ENCODE measurements at places on chromosomes 6 and 20. TPM values are rescaled to one million over a fixed set of nuclear protein-coding genes. Genes with fewer than 3 reads are reported as not detected.

GRCh38 chr20:13046409-13046808, 37.6 kb downstream of the SPTLC3 start:
- no peak for DNase-seq

- DNase-seq: no peak
These were observed 107.6 kb upstream of the CEP85L start for GRCh38 chr6:118758946-118759345.

DNA sequence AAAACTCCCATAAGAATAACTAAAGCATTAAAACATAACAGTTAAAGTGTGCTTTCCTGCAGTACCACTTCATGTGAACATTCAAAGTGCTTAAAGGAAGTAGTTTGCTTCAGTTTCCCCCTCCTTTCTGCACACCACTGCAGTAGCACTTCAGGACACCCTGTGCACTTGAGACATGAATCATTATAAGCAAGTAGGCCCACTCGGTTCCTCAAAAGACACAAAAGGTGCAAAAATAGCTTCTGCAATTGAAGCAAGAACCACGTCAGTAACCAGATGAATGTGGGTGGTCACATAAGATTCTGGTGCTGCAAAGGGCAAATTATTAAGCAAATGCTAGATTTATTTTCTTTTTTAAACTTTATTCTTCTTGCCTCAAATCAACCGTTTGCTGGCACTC, 160.6 kb downstream of the HIVEP2 start:
- no peak for DNase-seq

The PM20D2 gene
- total RNA-seq: 15.3 TPM

The STX11 gene
- total RNA-seq: 19.7 TPM

The MDC1 gene
- total RNA-seq: 88.3 TPM

The KCNQ2 gene
- not detected for total RNA-seq

DNA sequence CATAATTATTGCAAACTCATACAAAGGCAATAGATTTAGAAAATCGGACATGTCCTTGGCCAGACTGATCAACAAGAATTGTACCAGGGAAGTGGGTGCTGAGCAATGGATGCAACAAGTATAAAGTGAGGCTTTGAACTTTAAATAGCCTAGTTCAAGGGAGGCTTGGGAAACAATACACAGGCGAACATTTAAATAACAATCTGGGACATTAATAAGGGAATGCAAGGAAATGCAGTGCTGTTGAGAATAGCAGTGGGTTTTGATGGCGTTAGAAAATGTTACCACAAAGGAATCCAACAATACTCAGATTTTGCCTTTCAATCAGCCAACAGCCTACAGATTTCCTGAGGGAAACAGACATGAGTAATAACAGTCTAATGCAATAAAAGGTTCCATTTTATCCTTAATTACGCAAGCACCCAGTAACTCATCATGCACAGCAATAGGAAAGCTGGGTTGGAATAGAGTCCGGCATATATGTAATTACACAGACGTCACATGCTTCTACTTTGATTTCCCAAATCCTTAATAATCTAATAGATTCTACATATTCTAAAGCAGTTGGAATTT, 134.6 kb downstream of the PHACTR1 start:
- DNase-seq: no peak

GRCh38 chr6:30875244-30876038, 8.9 kb upstream of the DDR1 start:
- DNase-seq: no peak

DNA sequence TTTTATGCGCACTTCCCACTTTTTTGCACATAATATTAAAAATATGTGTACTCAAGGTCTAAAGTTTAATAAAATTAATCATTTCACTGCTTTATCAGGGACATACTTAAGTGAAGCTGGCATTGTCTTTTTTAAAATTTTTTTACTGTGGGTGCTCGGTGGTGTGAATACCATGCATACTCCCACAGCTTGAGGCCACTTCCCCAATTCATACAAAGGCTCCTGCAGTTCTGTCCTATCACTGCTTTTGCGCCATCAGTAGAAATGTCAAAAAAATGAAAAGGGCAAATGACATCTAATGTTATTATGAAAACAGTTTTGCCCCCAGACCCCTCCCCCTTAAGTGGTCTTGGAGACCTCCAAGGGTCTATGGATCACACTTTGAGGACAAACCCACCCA, 464.1 kb upstream of the ARID1B start:
- DNase-seq: no peak

DNA sequence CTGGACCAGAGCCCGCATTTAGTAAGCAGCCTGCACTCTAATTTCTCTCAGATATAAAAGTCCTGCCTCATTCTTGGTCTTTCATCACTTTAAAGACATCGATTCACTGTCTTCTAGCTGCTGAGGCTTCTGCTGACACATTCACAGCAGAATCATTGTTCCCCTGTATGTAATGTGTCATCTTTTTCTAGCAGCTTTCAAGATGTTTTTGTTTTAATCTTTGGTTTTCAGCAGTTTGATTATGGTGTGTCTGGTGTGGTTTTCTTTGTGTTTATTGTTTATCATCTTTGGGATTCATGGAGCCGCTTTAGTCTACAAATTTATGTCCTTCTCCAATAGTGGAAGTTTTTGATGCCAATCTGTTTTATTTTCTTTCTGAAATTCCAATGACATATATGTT, 157.3 kb upstream of the STMND1 start:
- DNase-seq: no peak

- DNase-seq: no peak
These were observed 88.3 kb downstream of the SSR1 start for GRCh38 chr6:7224731-7225130.

GRCh38 chr20:45832619-45833018, 980 bp upstream of the SNX21 start:
- DNase-seq: no peak

GRCh38 chr6:72619883-72620696, 1.8 kb upstream of the KCNQ5 start:
- peak; percentile 61 for DNase-seq

The DACT2 gene
- 0.80 TPM for total RNA-seq

- no peak for DNase-seq
These were observed 37.4 kb downstream of the MDN1 start for GRCh38 chr6:89782222-89782621.

The PTPN1 gene
- total RNA-seq: 94.6 TPM

The APCDD1L gene
- total RNA-seq: not detected

The GZF1 gene
- 9.6 TPM for total RNA-seq

DNA sequence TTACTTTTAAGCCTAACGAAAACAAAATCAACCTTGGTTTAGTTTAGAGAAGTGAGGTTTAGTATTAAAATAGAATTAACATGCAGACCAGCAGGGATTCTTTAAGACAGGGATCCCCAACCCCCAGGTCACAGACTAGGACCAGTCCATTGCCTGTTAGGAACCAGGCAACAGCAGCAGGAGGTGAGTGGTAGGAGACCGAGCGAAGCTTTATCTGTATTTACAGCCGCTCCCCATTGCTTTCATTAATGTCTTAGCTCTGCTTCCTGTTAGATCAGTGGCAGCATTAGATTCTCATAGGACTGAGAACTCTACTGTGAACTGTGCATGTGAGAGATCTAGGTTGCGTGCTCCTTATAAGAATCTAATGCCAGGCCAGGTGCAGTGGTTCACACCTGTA, 225.9 kb downstream of the NKAIN2 start:
- DNase-seq: no peak

- DNase-seq: no peak
These were observed 121.1 kb downstream of the CDC5L start for GRCh38 chr6:44508646-44509045.

The KCNK16 gene
- not detected for total RNA-seq

DNA sequence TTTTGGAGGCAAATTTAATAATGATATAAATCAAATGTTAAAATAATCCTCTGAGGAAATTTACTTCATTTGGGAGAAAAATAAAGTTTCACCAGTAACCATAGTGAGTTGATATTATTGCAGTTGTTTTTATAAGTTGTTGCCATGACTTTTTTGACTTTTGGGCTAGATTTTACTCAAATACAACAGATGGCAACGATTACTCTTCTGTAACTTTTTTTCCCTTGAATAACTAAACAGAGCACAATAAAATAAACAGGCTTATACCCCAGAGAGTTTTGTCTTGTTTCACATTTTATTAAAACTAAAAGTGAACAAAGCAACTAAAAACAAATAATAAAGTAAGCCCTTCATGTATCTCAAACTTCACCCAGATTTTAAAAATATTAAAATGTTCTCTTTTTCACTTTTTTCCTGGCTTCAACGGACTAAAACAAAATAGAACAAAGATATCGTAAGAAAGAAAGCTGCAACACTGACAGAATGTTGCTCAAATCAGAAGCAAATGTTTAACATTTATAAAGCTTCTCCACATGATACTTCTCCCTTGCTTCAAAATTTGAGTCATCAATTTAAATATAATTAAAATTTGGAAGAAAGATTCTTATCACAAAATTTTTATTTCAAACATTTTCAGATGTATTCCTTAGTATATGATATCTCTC, 42.5 kb upstream of the BMP5 start:
- DNase-seq: no peak

- no peak for DNase-seq
These were observed 88.3 kb downstream of the DLL1 start for GRCh38 chr6:170202416-170203135.

GRCh38 chr6:38498805-38499445, 140.8 kb downstream of the BTBD9 start:
- DNase-seq: no peak

The UQCC2 gene
- total RNA-seq: 136 TPM
